ENCODE measurements at places on chromosomes 2 and 18. TPM values are rescaled to one million over a fixed set of nuclear protein-coding genes. Genes with fewer than 3 reads are reported as not detected.

MC2R gene
- polyA plus RNA-seq = not detected

- DNase-seq = no peak
These were observed 101.9 kb downstream of the USP34 start for GRCh38 chr2:61368687-61369665.

- DNase-seq = no peak
These were observed 467.6 kb downstream of the RNF144A start for GRCh38 chr2:7384773-7385349.

DNA sequence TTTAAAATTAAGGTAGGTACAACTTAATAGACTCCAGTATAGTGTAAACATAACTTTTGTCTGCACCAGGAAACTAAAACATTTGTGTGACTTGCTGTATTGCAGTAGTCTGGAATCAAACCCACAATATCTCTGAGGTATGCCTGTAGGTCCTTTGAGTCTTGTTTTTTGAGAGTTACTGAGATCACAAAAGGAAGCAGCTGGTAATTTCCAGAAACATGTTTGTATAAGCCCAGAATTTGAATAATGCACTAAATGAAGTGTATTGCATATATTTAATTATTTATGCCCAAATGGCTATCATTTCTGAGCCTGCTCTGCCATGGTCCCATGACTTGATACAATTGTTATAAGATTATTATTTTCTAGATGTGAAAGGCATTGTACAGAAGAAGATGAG, 143.3 kb upstream of the LYPD6 start:
- DNase-seq = no peak

DNA sequence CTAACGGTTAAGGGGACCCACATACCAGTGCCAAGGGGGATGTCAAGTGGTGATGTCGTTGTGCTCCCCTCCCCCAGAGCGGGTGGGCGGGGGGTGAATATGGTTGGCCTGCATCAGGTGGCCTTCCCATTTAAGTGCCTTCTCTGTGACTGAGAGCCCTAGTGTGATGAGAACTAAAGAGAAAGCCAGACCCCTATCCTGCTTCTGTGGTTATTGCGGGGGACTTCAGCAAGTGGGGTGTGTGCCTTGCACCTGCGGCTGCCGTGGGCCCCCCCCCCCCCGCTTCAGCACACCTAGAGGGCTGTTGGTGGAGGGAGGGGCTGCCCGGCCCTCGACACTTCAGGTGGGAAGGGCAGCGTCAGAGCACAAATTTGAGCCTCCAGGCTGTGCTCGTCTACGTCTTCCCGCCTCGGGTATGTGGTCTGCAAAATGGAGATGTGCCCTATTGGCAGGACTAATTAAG, 6.1 kb downstream of the CTDSP1 start:
- DNase-seq = no peak

- DNase-seq = no peak
These were observed 15.1 kb upstream of the FAM98A start for GRCh38 chr2:33614190-33614589.

DNA sequence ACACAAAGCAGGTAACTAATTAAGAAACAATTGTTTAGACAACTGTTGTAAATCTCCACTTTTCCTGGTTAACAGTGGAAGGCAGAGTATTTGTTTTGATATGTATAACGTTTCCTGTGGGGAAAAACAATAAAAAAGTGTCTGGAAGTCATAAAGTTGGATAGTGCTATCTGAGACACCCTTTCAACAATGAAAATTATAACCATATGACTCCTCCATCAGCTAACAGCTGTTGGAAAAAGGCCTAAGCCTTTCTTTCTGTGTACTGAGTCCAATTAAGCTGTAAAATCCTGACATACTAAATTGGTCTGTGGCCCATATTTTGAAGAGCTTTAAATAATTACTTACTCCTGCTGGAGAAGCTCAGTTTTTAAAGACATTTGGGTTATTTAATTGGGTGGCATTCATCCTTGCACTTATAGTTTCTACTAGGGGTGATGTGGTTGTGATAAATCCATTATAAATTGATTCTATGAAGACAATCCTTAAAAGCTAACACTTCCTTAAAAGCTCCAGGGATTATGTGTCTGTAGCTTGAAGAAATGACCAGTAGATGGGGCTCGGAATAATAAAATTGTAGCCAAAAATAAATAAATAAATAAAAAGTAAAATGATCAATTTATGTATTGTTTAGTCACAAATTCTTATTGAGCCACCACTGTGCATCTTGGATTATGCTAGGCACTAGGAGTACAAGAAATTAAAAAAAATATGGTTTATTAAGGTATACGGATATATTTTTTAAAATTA, 698.1 kb upstream of the NXPH2 start:
- DNase-seq = no peak

DNA sequence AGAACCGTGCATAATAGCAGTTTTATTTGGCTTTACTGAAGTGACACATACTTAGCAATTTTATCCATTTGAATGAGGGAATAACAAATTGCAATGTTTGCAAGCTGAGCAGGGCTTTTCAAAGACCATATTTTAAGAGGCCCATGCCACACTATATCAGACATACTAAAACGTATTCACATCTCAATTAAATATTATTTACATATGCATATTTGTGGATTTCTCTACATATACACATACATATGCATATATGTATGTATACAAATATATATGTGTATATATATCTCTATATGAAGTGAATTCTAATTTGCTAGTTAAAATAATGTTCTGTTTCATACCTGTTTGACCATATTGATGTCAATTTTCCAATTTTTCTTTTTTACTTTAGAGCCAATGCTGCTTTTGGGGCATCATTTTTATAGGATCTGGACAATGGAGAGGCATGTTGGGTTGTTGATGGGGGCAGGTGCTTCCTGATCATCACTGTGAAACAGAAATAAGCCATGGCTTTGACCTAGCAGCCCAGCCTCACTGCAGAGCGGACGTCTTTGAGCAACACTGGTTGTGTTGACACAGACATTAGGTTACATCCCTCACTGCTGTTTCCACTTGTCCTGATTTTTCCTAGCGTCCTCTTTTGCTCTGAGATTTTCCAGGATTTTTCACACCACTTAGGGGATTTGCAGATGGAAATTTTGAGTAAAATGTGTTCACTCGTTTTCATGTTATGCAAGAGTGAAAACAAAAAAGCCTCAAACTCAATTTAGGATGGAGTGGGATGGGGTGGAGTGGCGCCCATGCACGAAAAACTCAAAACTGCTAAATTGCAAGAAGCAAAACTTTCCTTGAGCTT, 56.9 kb downstream of the RDH14 start:
- no peak for DNase-seq

- no peak for DNase-seq
These were observed 44.0 kb upstream of the ARHGAP15 start for GRCh38 chr2:143085125-143085784.

- DNase-seq = no peak
These were observed 728.5 kb upstream of the SLC8A1 start for GRCh38 chr2:41180387-41180786.

DNA sequence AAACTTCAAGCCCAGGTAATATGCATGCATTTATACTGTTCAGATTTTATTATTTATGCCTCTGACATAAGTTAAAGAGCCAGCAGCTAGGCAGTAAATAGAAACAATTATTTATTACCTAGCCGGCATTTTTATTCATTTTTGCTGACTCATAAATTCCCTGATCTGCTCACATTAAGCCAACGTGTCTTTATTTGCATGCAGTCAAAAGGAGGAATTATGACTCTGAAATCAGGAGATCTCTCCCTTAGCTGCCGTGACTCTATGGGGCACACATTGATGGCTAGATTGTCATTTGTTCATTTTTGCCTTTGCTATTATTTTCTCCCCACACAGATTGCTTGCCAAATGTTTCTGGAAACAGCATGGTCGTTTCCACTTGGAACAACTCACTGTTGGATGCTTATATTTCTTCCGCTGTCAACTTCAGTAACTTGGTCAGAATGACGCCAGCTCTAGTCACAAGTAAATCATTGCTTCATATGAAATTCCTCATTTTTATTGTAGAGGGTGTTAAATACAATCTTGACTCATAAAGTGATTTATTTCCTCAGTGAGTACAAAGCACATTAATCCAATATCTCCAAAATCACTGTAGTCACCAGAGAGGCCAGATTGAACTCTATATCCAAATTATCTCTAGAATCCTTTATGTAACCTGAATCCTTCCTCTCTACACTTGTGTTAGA, 15.9 kb upstream of the ZBTB14 start:
- no peak for DNase-seq

FSHR gene
- not detected for polyA plus RNA-seq

GRCh38 chr18:54787121-54787520, 41.2 kb upstream of the RAB27B start:
- no peak for DNase-seq

ADAM23 gene
- polyA plus RNA-seq = 4.7 TPM

DNA sequence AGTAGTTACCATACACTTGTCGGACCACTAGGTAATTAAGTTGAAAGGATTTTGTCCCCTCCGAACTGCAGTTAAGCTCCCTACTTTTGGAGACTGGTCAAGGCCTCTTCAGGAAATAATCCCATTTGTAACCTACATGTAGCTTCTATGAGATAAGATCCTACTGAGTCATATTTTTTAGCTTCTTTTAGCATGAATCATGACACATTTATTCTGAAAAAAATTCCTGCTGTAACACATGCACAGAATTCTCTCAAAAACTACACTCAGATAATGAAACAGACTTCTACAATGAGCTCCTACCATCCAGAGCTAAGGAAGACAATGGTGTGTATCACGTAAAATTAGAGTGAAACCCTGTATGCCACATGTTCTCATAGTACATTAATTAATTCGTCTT, 100.7 kb upstream of the CCDC195 start:
- no peak for DNase-seq
